ENCODE measurements at places on chromosomes 1 and 21.

GRCh38 chr1:153932156-153933131 lies 9.7 kb upstream of the GATAD2B start:
- no peak for DNase-seq

DNA sequence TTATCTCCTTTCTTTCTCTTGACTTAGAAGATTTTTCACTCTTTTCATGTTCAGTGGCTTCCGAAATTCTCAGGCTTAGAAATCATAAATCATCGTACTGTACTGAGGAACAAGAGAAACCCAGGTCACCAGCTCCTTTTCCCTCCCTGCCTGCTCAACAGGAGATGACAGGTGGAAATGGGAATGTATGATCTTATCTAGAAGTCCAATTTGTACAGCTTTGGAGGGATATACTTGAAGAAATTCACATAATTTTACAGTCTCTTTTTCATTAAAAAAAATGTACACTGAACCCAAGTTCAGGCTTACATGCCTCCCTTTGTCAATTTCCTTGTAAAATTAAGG lies 11.7 kb downstream of the EVA1C start:
- no peak for DNase-seq

- DNase-seq = no peak
Observed at GRCh38 chr1:213389061-213389581, 338.1 kb downstream of the RPS6KC1 start.

- no peak for DNase-seq
Observed at GRCh38 chr1:224170748-224171478, 12.1 kb upstream of the DEGS1 start.

- DNase-seq = no peak
Observed at GRCh38 chr1:224558904-224559303, 57.2 kb upstream of the CNIH3 start.

DNA sequence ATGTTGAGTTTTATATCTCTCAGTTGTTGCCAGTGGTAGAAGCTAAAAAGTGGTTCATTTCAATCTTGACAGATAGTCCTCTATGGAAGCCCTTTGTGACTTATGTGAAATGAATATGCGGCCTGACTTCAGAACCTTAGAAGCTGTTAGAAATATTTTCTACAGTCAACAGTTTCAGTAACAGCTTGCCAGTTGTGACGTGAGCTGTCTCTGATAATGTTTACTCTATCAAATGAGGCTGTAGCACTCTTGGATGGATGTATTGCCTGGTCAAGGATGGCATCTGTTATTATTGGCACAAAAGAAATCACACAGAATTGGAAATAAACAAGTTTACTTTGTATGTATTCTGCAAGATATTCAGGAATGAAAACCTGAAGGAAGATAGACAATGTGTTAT lies 31.9 kb downstream of the SNX7 start:
- DNase-seq = no peak

DNA sequence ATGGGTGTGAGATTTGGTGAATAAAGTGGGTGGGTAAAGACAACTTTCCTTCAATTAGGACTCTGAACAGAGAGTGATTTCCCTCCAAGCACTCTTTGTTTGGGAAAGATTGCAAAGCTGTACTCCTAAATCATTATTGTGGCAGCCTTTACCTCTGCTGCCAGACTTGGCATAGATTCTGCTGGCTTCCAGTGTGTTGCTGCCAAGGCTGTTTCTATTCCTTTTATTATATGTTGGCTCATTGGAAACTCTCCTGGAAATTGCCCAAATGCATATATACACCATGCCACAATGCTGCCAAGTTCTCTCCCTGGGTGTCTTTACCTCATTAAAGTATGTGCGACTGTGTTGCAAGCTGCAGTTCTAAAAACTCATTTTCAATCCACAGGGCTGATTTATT lies 668.0 kb downstream of the MRPL39 start:
- DNase-seq = no peak

DNA sequence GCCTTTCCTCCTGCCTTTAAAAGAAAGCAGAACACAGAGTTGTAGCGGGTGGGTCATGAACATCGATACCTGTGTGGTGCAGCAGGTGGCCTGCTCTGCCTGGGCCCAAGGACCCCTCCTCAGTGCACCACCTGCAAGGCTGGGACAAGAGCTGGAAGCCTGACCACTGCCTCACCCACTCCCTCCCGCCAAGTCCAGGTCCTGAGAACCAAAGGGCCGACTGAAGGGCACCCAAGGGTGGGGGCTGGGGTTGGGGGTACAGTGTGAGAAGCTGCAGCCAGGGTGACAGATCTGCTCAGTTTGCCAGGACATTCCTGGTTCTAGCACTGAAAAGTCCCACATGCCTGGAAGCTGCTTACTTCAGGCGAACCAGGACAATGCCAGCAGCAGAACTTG lies 36.1 kb downstream of the NTPCR start:
- DNase-seq = no peak

DNA sequence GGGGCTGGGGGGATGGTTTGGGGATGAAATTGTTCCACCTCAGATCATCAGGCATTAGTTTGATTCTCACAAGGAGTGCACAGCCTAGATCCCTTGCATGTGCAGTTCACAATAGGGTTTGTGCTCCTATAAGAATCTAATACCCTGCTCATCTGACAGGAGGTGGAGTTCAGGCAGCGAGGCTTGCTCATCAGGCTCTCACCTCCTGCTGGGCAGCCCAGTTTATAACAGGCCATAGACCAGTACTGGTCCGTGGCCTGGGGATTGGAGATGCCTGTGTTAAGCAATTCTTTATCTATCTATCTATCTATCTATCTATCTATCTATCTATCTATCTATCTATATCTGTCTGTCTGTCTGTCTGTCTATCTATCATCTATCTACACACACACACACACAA lies 525.3 kb upstream of the DAB1 start:
- no peak for DNase-seq

DNA sequence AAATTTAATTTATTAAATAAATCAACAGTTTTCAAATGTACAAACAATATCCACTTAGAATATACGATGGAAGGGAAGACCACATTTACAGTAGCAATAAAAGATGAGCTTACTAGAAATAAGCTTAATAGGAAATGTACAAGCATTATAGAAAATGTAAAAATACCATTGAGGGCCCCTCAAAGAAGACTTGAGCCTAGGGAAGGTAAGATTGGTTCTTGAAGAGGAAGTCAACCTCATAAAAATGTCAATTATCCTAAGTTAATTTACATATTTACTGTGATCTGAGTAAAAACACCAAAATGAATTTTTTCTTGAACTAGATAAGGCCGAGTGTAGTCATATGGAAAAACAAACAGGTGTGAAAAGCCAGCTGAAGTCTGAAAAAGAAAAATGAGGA lies 39.7 kb upstream of the TRIM67 start:
- DNase-seq = no peak

- DNase-seq = no peak
Observed at GRCh38 chr21:29430030-29430429, 131.3 kb downstream of the BACH1 start.

DNA sequence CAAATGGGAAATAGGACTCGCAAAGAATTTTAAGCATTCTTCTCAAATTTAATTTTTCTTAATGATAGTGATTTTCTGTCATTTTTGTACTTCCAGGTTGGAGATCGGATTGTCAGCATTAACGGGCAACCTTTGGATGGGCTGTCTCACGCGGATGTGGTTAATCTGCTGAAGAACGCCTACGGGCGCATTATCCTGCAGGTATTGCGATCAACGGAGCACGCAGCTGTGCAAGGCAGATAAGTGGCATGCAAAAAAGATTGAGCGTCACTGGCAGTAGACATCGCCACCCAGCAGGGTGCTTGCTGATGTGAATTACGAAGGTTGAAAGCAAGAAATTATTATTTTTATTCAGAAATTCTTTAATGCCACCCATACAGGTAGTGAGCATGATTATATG lies 65.9 kb upstream of the L1TD1 start:
- DNase-seq = no peak

GRCh38 chr1:53524428-53525375 lies 65.5 kb downstream of the DMRTB1 start:
- no peak for DNase-seq

GRCh38 chr1:177444997-177445746 lies 274.4 kb downstream of the BRINP2 start:
- DNase-seq = no peak

GRCh38 chr1:70061231-70061630 lies 144.1 kb downstream of the LRRC40 start:
- no peak for DNase-seq

DNA sequence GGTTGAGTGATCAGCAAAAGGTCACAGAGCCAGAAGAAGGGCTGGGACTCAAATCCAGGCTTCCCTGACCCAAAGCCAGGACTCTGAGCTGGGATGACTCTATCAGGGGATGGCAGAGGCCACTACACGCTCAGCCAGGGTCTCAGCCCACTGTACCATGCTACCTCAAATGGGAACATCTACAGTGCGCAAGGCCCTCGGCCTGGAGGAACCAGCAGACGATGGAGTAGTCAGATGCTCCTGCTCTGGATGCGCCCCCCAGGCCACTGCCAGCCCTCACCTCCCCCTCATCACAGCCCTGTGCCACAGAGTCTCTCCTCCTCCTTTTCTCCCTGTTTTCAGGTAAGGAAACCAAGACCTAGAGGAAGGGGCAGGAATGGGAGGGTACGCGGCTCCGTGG lies 39.0 kb downstream of the GLIS1 start:
- DNase-seq = no peak

- no peak for DNase-seq
Observed at GRCh38 chr21:33025489-33026442, at the start of gene OLIG2. TSS of gene OLIG2 (plus strand) at chr21:33025935. CDS start at chr21:33026863, 928 bp downstream.

- no peak for DNase-seq
Observed at GRCh38 chr1:214454569-214455396, 96.6 kb downstream of the PTPN14 start.

DNA sequence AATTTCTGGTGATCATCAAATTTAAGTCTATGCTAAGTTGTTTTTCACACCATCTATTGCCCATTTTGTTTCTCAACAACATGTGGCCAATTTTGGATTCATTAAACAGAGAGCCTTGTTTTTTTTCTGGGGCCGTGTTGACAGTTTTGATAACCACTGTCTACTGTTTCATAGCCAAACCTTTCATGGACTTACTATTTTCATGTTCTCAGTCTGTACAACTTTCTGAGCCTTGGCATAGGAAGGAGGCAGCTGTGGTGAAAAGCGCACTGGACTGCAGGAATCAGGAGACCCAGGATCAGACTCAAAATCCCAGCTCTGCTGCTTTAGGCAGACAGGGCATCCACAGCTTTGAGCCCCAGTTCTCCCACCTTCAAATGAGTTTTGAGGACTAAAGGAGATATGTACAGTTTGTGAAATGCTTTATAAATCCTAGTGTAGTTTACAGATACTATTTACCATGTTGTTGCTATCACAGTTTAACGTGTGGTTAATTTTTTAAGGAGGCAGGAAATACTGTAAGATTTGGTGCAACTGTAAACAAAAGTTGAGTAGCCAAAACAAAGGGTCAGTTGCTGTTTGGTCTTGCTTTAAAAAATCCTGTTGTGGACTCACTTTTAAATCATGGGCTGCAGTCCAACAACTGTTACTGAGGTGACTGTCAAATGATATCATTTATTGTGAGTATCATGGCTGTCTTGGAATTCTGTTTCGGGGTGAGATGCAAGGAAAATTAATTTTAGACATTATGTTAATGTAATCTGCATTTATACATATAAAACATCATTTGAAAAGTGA lies 2.9 kb downstream of the MACO1 start:
- DNase-seq = no peak

DNA sequence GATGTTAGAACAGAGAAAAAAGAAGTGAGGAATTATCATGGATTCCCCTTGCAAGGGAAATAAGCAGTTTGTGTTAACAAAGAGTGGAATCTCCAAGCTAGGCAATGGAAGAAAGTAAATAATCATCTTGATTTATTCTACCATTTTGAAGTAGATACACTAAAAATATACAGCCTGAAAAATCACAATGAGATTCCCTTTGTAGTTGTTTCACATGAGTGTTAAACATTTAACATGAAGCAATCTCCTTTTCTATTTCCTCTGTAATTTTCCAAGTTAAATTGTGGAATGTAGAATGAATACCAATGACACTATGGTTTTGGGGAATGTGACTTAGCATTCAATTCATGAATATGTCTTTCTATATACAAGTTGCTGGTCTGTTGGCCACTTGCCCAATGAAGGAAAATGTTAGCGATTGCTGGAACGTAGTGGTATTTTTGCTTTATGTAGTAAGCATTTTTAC lies 5.7 kb downstream of the TGFB2 start:
- DNase-seq = no peak

GRCh38 chr1:178137238-178137637 lies 43.3 kb downstream of the RASAL2 start:
- DNase-seq = no peak

DNA sequence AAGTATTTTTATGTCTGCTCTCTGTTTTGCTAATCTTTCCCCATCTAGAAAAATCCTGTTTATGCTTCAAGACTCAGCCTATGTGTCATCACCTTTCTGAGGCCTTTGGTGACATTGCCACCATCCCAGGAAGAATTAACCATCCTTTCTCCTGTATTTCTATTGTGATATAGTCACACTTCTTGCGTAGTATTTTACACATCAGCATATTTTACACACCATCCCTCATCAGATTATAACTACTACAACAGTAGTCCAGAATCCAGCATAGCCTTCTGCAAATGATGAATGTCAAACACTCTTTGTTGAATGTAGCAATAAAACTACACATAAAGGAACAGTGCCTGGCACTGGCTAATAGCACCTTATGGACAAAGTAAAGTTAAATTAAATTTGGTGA lies 275.3 kb upstream of the C1orf87 start:
- no peak for DNase-seq

DNA sequence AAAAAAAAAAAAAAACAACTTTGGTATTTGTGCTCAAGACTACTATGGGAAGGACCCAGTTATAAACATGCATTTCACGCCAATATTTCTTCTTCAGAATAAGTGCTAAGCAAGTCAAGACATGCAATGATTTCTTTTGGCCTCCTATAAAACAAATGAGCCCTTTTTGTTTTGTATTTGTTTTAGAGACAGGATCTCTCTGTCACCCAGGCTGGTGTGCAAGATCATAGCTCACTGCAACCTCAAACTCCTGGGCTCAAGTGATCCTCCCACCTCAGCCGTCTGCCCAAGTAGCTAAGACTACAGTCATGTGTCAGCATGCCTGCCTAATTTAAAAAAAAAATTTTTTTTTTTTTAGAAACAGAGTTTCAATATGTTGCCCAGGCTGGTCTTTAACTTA lies 348.7 kb downstream of the PCP4 start:
- no peak for DNase-seq

DNA sequence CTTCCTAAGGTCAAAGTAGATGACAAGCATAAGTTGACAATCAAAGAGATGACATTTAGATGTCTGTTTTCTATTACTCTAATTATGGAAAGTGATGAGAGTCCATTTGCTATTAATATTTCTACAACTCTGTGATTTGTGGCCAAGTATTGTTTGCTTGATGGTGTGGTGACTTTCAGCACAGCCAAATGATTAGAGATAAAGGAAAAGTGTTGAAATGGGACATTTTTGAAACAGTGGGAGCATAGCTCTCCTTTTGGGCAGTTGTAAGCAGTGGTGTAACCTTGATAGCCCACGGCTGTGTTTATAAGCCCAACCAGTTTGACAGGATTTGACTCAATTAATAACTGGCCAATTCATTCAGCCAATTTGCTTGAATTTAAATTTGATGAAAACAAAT lies 31.6 kb downstream of the ZC3H11B start:
- no peak for DNase-seq
